Brain microvascular endothelial cell (primary cell): ENCODE measurements at places on chromosomes 5 and 9.

DNA sequence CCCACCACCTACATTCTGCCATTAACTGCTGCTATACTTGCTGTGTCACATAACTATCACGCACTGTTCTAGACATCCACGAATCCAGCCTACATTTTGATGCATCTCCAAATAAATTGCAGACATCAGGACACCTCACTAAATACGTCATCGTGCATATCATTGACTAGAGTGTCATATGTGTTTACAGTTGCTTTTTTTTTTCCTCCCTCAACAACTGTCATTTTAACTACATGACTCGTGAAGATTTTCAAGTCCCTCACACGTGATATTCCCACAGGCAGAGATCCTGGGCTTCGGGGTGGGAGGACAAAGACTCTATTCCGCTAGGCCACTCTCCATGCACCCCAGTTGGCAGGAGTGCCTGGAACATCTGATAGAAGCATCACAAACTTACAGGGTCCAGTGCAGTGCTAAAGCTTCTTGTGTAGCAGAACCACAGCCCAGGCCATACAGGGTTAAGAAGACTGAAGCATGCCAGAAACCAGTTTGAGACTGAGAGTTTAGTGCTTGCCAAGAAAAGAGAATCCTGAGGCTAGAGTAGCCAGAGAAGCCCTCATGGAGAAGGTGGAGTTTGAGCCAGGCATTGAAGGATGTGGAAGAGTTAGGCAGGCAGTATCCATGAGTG is 1.1 kb downstream of the PCYOX1L start:
- no peak for DNase-seq

DNA sequence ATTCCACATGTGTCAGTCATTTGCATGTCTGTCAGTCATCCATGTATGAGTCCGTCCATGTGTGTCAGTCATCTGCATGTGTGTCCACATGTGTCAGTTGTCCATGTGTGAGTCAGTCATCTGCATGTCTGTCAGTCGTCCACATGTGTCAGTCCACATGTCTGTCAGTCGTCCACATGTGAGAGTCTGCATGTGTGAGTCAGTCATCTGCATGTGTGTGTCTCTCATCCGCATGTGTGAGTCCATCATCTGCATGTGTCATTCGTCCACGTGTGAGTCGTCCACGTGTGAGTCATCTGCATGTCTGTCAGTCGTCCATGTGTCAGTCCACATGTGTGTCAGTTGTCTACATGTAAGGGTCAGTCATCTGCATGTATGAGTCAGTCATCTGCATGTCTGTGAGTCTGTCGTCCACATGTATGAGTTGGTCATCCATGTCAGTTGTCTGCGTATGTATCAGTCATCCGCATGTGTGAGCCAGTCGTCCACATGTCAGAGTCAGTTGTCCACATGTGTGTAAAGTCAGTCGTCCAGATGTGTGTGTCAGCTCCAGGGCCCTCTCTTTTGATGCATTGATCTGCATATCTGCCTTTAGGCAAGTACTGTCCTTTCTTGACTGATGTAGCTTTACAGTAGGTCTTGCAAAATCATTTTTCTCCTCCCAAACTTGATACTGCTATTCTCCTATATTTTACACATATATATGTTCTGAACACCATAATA is 72.5 kb upstream of the CACNA1B start:
- DNase-seq, result peak; percentile 12

GRCh38 chr9:110520120-110520701 is 59.3 kb downstream of the SVEP1 start:
- DNase-seq, result no peak

DNA sequence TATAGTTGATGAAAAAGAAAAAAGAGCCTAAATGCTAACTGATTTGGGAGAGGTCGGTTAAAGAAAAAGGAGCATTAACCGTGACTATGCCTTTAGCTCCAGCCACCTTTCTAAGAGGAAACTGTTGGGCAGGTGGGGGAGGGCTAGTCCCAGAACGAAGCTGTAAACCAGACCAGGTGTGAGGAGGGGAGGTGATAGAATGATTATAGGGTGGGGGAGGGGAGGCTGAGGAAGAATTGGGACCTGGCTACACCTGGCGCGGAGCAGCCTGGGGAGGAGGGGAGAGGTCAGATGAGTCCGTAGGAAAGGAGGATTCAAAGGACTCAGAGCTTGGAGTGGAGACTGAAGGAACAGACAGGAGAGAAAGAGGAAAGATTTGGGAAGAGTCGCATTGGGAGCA is 73.4 kb downstream of the PHAX start:
- DNase-seq, result no peak

DNA sequence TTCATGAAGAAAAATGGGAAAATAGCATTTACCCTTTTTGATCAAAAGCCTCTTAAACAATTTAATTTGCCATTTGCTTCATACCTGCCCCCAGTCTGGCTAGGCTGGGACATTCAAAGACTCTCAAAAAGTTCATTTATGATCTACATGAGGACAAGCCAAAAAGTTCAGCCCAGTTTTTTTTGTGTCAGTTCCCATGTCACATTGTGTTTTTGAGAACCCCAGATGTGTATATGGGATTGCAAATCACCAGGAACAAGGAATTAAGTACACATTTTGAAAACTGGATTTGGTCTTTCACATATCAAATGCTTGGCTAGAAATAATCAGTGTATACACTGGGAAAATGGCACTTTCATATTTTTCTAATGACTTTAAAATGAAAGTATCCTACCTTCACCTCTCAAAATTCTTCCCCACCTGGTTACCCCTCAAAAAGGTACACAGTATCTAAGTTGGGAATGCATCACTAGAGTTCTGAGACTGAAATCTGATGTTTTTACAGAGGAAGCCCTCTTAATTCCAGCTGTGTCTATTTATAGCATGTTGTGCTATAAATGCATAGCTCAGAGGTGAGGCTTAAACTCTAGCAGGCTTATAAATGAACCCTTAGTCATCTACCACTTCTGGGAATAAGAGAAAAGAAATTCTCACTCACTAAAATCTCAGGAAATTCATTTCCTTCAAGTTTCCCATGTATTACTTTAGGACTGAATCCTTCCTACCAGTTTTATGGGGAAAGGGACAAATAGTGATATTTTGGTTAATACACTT is 9.3 kb downstream of the STOM start:
- peak; percentile 55 for DNase-seq

DNA sequence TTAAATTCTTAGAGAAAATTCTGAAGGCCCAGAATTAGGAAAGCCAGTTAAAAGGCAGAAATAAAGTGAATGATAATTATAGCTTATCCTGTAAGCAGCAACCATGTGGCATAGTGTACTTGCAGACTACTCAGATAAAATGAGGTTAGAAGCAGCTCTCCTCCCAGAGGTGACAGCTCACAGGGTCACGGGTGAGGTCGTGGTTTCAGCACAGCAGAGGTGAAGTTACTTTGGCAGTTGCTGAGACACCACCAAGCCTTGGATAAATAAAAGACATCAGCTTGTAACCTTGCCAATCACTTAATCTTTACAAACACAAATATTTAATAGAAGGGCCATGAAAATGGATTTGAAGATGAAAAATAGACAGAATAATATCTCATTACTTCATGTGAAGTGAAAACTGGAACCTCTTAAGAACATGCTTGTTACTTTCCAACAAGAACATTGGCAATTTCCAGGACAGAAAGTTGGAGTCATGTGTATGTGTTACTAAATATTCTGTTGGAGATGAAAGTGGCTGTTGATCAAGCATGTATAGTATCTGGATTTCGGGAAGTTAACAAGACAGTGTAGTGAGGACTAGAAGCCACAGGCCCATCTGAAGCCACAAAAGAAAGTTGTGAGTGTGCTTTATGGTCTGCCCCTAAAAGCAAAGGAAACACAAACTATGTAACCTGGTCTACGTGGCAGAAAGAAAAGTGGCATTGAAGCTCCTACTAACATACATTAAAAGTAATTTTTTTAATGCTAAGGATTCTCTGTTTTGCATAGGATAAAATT is 134.4 kb downstream of the ERCC6L2 start:
- peak; percentile 14 for DNase-seq

- no peak for DNase-seq
Observed at GRCh38 chr5:171820561-171820960, 34.9 kb downstream of the SMIM23 start.

GRCh38 chr9:124330011-124330697 is 72.4 kb downstream of the NEK6 start:
- DNase-seq, result no peak
